ENCODE measurements at places on chromosomes 4 and X.

DNA sequence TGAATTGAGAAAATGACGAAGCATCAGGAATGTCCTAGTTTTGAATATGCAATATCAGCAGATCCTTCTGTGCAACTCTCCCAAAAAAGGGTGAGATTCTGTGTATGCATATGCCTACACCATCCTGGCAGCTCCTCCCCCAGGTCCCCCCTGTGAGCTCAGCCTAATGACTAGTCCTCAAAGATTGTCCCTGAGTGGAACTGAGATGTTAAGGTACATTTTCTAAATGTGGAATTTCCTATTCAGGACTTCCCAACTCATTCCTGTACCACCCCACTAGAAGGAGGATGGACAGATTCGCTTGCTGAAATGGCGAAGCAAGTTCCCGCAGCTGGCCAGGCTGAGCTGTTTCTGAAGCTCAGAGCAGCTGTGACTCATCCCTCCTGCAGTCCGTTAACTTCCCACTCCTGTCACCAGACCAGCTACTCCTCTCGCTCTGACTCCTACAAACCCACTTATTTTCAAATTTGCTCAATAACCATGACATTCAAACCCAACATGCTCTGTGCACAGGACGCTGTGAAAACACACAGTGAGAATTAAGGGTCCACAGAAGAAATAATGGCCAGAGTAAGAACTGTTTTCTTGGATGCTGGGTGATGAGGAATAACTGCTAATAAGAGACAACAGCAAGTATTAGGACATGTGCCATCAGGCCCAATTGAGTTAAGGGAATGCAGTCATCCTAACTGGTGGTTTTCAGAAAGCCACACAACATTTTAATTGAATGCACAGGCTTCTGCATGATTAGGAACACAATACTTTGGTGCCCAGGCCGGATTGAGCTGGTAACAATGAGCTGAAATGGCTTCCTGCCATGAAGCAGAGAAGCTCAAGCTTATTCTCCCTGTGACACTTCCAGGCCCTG lies 40.0 kb upstream of the IRF2 start:
- no peaks in the 10 kb centered on the region for H3K27me3 ChIP-seq
- H3K36me3 ChIP-seq, result no peaks in the 10 kb centered on the region
- peak overlapping the region; percentile 85 for H3K27ac ChIP-seq

- H3K27me3 ChIP-seq, result no peaks in the 10 kb centered on the region
- H3K4me1 ChIP-seq, result peaks cover 15% of the 10 kb centered on the region
Observed at GRCh38 chr4:15691346-15692135, 9.9 kb downstream of the FAM200B start.

DNA sequence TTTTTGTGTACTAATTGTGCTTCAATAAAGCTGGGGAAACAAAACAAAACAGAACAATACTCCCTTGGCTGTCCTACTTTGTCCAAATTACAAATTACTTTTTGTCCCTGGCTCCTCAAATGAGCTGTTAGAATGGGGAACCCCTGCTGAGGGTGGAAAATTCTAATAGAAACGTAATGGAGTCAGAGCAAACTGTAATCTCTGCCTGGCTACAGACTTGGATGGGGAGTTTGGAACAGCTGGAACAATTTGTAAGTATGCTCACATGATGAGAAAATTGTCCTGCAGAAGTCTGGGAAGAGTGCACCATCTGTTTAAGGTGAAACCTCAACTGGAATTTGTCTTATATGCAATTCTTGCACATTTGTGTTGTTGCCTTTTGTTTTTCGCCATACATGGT lies 364.4 kb upstream of the CLNK start:
- no peak for DNase-seq
- no peak overlapping the region for H3K27ac ChIP-seq
- no peaks in the 10 kb centered on the region for H3K4me1 ChIP-seq
- H3K4me3 ChIP-seq, result no peak overlapping the region
- no peaks in the 10 kb centered on the region for H3K27me3 ChIP-seq

DNA sequence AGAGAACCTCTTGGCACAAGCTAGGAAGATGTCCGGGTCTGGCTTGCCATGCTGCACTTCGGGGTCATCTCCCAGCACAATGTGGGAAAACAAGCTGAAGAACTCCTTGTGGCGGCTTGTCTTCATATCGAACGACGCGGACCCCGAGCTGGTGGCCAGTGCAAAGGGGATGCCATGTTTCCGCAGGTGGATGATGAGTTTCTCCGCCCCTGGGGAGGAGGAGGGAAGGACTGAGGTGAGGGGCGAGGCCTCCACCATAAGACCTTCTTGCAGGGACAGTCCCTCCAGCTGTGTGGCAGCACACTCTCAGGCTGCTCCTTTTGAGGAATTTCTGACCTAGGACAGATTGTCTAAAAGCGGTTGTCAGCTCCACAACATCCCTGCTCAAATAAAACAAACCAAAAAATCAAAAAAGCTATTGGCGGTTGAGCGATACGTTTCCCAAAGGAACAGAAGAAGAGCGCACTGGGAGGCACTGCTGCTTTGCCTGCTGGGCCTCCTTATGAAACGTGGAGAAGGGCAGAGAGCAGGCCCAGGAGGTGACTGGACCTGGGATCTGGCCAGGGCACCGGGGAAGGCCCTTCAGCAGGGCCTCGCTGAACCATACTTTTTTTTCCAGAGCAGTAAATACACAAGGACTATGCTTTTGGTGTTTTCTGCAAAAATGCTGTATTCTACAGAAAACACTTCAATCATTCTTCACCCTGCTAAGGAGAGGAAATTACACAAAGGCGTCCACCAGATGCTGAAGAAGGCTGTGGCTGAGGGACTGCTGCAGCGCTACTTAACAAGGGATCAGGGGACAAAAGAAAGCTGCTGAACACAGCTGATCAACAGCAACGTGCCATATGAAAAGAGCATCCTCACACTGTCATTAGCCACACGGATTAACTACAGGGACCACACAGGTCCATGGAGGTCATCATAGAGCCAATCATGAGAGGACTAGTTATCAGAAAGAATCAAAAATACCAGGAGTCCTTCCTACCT lies 70.0 kb upstream of the STS start:
- no peaks in the 10 kb centered on the region for H3K27me3 ChIP-seq
- H3K27ac ChIP-seq, result no peak overlapping the region
- no peaks in the 10 kb centered on the region for H3K36me3 ChIP-seq
- H3K4me3 ChIP-seq, result no peak overlapping the region
- DNase-seq, result no peak

GRCh38 chr4:140368686-140369085 lies 4.8 kb upstream of the SCOC start:
- no peaks in the 10 kb centered on the region for H3K27me3 ChIP-seq
- H3K4me3 ChIP-seq, result no peak overlapping the region

DNA sequence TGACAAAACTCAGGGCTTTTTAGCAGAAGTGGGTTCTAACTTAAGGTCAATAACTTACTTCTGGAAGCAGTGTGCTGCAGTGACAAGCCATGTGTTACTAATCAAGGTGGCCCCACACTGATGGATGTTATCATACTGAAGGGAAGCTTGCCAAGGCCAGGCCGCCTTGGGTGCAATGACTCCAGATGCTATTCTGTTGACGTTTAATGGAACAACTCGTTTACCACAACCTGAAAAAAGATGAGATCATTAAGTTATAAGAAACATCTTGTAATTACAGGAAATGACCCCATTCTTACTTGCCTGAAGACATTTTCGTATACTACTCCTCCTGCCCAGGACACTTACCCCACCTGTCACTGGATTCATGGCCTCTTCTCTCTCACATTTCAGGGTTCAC lies 38.9 kb upstream of the TMPRSS11D start:
- no peak overlapping the region for H3K4me3 ChIP-seq
- H3K4me1 ChIP-seq, result no peaks in the 10 kb centered on the region
- H3K27me3 ChIP-seq, result no peaks in the 10 kb centered on the region
- no peak overlapping the region for H3K27ac ChIP-seq

DNA sequence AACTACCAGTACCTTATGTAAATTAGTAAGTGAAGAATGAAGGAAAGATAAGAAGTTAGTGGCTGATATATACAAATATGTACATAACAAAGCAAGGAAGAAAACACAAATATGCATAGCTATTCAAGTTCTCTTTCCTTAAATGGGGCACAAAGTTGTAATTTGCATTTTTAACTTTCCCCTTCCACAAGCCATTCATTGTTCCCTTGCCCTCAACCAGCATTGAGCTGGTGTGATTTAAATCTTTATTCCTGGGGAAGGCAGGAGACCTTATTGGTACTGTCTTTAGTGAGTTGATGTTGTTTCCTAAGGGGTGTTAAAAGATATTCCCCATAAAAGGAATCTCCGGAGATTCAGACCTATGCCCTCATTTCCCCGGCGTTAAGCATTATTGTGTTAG lies 735.3 kb downstream of the PCDH18 start:
- H3K27me3 ChIP-seq, result no peaks in the 10 kb centered on the region
- H3K4me1 ChIP-seq, result no peaks in the 10 kb centered on the region
- DNase-seq, result no peak
- H3K27ac ChIP-seq, result no peak overlapping the region

- no peak overlapping the region for H3K27ac ChIP-seq
- peaks cover 2% of the 10 kb centered on the region for H3K4me1 ChIP-seq
- no peaks in the 10 kb centered on the region for H3K27me3 ChIP-seq
- no peak for DNase-seq
- no peaks in the 10 kb centered on the region for H3K36me3 ChIP-seq
Observed at GRCh38 chr4:140256335-140256734, 102.4 kb upstream of the MAML3 start.

DNA sequence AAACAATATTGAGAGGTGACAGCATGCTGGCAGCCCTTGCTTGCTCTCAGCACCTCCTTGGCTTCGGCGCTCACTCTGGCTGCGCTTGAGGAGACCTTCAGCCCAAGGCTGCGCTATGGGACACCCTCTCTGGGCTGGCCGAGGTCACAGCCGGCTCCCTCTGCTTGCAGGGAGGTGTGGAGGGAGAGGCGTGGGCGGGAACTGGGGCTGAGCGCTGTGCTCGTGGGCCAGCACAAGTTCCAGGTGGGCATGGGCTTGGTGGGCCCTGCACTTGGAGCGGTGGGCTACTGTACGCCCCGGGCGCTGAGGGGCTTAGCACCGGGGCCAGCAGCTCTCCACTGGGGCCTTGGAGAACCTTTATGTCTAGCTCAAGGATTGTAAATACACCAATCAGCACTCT lies 1613.8 kb upstream of the IGFBP7 start:
- H3K36me3 ChIP-seq, result no peaks in the 10 kb centered on the region
- DNase-seq, result no peak
- H3K27me3 ChIP-seq, result no peaks in the 10 kb centered on the region

- no peak for DNase-seq
- H3K27me3 ChIP-seq, result no peaks in the 10 kb centered on the region
- peaks cover 7% of the 10 kb centered on the region for H3K4me1 ChIP-seq
- no peak overlapping the region for H3K27ac ChIP-seq
- no peaks in the 10 kb centered on the region for H3K36me3 ChIP-seq
- peak overlapping the region; percentile 15 for H3K4me3 ChIP-seq
Observed at GRCh38 chr4:159051245-159052071, 51.4 kb upstream of the RAPGEF2 start.

DNA sequence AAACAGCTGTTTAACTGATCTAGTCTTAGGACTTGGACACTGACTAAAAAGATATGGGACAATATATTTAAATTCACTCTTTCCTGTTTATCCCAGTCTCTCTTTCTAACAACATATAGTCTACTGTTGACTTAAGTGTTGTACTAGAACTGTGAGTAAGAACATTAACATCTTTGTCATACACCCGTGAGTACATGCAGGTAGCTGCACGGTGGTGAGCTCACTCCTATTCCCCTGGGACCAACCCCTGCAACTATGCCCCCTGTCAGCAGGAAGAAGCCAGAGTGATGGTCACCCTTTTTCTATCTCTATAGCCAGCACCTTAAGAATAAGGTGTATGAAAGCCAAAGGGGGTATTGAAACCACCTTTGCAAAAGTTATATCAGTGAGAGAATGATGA lies 17.6 kb downstream of the TBL1X start:
- DNase-seq, result no peak
- no peaks in the 10 kb centered on the region for H3K36me3 ChIP-seq
- no peak overlapping the region for H3K27ac ChIP-seq
- H3K4me3 ChIP-seq, result no peak overlapping the region
- no peaks in the 10 kb centered on the region for H3K4me1 ChIP-seq
- H3K27me3 ChIP-seq, result no peaks in the 10 kb centered on the region

GRCh38 chr4:47835494-47835893 lies 2.4 kb downstream of the CORIN start:
- no peaks in the 10 kb centered on the region for H3K27me3 ChIP-seq
- DNase-seq, result no peak
- no peaks in the 10 kb centered on the region for H3K4me1 ChIP-seq
- H3K27ac ChIP-seq, result no peak overlapping the region
- no peaks in the 10 kb centered on the region for H3K36me3 ChIP-seq

- no peak for DNase-seq
- no peak overlapping the region for H3K27ac ChIP-seq
- H3K27me3 ChIP-seq, result no peaks in the 10 kb centered on the region
- H3K36me3 ChIP-seq, result no peaks in the 10 kb centered on the region
- H3K4me1 ChIP-seq, result no peaks in the 10 kb centered on the region
Observed at GRCh38 chr4:74018771-74019170, 19.7 kb downstream of the CXCL3 start.

- no peaks in the 10 kb centered on the region for H3K27me3 ChIP-seq
- no peaks in the 10 kb centered on the region for H3K4me1 ChIP-seq
- H3K36me3 ChIP-seq, result no peaks in the 10 kb centered on the region
- H3K27ac ChIP-seq, result peak overlapping the region; percentile 57
- H3K4me3 ChIP-seq, result no peak overlapping the region
Observed at GRCh38 chr4:85603437-85604336, 128.7 kb downstream of the ARHGAP24 start.

DNA sequence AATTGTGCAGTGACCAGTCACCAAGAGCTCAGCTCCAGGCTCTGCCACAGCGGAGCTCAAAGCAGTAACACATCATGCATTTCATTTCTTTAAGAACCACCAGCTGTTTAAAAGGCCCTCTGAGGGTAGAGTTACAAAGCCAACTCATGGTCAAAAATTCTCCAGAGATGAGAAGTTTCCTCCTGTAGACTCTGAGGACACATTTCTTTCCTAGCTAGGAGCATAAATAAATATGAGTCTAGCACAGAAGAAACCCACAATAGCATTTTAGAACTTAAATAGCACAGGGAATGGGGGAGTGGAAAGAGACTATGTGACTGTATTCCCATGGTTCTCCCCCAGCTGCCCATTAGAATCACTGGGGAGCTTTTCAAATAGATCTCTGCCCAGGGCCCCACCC lies 6.5 kb upstream of the CRMP1 start:
- no peak for DNase-seq
- H3K27ac ChIP-seq, result no peak overlapping the region
- no peaks in the 10 kb centered on the region for H3K36me3 ChIP-seq
- no peaks in the 10 kb centered on the region for H3K27me3 ChIP-seq

DNA sequence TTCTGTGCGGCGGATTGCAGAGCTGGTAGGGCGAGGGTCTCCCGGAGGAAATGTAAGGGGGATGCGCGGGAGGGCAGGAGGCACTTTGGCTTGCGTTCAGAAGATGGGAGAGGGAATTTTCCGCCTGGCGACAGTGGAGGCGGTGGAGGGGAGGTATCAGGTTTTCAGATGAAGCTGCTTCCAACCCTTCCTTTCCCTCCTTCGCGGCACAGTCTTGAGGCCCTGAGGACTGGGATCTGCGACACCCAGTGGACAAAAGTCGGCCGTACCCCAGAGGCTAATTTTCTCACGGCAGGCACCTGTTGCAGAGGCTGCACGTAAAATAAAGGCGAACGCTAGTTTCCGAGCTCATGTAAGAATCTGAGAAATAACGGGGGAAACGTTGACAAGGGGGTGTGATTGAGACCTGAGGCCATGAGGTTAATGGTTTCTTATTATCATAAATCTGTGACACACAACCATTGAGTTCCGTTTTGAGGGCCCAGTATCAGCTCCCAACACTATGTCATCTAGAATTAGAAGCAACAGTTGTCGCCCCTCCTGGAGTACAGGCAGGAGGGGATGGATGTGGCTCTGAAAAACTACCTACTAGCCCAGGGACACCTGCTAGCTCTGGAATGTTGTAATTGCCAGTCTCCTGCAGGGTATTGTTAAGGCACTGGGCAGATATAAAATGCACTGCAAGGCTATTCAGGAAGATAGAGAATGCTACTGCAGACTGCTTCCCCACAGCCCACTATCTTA lies 1.1 kb downstream of the ZCCHC18 start:
- DNase-seq, result no peak
- peak overlapping the region; percentile 71 for H3K4me3 ChIP-seq
- H3K4me1 ChIP-seq, result no peaks in the 10 kb centered on the region
- H3K27ac ChIP-seq, result peak overlapping the region; percentile 76
- H3K27me3 ChIP-seq, result no peaks in the 10 kb centered on the region

Data from tibial nerve (tissue), 4 donors.